ENCODE measurements at places on chromosomes 11 and 22. TPM values are rescaled to one million over a fixed set of nuclear protein-coding genes. Genes with fewer than 3 reads are reported as not detected.

SYT12 gene
- not detected for total RNA-seq

OR56A5 gene
- total RNA-seq: not detected

C11orf52 gene
- not detected for total RNA-seq

OVCH2 gene
- not detected for total RNA-seq

RAC2 gene
- total RNA-seq: 984 TPM

TESMIN gene
- 13.8 TPM for total RNA-seq

- no peak for DNase-seq
Observed at GRCh38 chr11:12234221-12234620, 123.8 kb downstream of the MICAL2 start.

GRCh38 chr11:44313761-44314489 lies 4.0 kb upstream of the ALX4 start:
- DNase-seq: no peak

- no peak for DNase-seq
Observed at GRCh38 chr11:68509066-68509465, 48.5 kb downstream of the PPP6R3 start.

- no peak for DNase-seq
Observed at GRCh38 chr11:115081972-115082371, 403.6 kb downstream of the NXPE2 start.

DNA sequence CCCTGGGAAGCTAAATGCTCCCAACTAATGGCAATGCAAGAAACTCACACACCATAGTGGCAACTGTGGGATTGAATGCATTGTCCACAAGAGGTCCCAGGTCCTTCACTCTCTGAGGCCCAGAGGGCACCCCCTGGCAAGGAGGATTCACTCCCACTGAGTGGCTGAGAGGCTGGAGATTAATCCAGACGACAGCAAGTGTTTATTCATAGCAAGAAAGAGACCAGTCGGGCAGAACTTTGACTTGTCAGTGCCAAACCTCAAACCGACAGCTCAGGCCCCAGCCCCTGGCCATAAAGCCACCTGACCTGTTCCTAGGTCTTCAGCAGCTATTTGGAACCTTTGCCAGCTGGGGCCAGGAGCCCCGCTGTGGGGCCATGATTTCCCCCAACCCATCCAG lies 54.5 kb upstream of the MPEG1 start:
- no peak for DNase-seq

GRCh38 chr11:65426839-65427690 lies 4.5 kb downstream of the NEAT1 start:
- peak; percentile 55 for DNase-seq

DNA sequence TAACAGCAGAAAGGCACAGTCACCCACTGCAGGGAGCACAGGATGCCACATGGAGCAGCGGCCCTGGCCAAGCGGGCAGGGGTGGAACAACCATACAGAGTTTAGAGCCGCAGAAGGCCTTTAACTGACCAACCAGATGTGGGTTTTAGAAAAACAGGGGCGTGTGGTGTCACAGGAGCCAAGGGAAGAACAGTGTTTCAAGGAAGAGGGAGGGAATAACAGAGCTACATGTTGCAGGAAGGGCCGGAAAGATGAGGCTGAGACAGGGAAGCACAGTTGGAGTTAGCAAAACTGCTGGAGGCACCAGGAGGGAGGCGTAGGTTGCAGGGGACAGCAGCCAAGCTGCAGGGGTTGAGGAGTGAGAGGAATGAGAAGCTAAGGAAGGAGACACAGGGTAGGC lies 7.8 kb upstream of the NAA40 start:
- no peak for DNase-seq

DNA sequence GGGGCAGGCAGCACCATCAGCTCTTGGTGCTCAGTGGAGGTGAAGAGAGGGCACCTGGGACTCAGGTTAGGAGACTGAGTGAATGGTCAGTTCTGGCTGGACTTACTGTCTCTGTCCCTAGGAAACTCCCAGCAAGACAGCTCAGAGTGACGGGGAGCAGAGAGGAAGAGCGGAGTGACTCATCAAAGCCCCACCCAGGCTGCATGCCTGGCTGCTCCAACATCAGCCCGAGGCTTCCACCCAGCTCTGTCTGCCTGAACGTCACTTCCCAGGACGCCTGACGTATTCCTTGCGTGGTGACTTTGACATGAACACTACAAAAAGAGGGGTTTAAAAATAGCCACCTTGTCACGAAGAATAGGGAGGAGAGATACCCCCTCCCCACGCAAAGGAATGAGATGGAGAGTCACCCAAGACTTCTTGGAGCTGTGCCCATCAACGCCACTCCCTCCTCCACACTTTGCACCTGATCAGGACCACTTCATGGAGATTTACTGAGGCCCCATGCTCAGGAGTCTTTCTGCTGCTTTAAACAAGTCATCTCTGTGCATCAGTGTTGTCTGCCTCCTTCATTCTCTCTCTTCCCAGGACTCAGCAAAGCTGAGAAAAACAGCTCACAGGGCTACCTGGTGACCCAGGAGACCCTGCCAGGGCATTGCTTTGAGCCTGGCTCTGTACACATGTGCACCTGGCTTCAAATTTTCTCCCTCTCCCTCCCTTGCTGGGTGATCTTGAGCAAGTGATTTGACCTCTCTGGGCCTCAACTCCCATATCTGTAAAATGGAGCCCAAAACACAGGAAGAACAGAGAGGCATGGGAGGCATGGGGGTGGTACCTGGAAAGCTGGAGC lies 83.1 kb downstream of the MN1 start:
- no peak for DNase-seq

- no peak for DNase-seq
Observed at GRCh38 chr22:19410941-19411689, 20.4 kb downstream of the HIRA start.

DNA sequence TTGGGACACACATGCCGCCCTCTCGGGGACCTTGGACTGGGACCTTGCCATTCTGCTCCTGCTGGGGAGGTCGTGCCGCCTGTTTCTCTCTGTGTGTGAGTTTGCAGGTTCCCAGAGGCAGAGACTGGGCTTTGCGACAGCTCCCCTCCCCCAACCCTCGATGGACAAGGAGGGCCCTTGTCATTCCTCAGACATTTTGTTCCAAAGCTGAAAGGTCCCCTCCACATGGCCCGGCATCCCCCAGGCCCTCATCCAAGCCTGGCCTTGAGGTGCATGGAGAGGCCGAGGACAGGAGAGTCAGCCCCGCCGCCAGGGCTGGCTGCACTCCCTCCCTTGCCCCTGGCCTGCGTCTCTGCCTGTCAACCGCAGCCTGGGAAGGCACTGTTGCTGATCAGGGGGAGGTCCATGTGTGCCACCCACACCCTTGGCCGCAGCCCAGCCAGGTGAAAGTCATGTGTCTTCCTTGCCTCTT lies 25.6 kb downstream of the FADS2 start:
- DNase-seq: no peak

DNA sequence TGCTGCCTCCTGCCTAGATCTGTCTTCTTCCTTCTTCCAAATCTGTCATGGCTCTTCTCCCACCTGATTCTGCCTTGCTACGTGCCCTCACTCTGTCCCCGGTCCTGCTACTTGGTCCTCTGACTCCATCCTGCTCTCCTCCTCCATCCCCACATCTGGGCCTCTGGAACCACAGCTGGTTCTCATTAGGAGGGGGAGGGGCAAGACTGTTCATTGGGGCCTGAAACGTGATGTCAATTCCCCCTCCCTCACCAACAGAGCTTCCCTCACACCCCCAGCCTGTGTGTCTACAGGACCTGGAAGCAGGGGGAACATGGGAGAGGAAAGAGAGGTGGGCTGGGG lies 9.1 kb downstream of the DCHS1 start:
- no peak for DNase-seq

- DNase-seq: peak; percentile 71
Observed at GRCh38 chr11:46380340-46381047, 975 bp upstream of the MDK start.

DNA sequence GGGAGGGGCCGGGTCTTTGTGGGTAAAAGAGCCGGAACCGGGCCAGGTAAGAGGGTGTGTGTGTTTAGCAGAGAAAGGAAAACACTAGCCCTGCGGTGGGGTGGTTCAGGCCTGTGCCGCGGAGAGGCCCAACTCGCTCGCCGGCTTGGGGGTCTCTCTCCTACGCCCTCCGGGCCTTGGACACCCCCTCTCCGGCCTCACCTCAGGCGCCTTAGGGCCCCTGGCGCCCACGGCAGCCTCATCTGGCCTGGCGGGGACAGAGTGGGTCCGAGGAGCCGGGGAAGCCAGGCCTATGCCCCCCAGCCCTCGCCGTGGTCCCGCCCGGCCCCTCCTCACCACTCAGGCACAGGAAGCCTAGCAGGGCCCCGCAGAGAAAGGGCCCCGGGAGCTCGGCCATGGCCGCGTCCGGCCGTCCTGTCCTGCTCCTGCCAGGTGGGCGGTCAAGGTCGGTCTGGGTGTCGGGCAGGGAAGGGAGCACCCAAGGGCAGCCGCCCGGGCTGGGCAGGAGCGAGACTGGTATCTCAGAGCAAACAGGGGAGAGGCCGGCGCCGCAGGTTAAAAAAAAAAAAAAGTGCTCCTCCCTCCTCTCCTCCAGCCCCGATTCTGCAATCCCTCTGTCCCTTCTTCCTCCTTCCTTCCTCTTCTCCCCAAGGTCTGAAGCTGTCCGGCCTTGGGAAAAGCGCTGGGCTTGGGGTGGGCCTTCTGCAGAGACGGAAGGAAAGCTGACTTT lies at the start of gene VSIG2:
Gene VSIG2, minus strand, starts transcription at position 515 of the 730 bp plus-strand sequence. Its CDS starts 118 bp downstream, at position 397.
- no peak for DNase-seq
